ENCODE measurements at places on chromosomes 11 and 22. TPM values are rescaled to one million over a fixed set of nuclear protein-coding genes. Genes with fewer than 3 reads are reported as not detected.
A peak's percentile ranks its signal among the peaks of the same experiment; 100 is the strongest.

XKR3 gene
- not detected for total RNA-seq

CHRDL2 gene
- total RNA-seq = 2.2 TPM

- DNase-seq = no peak
Observed at GRCh38 chr22:44816141-44816540, 63.8 kb downstream of the ARHGAP8 start.

- peak; percentile 64 for DNase-seq
Observed at GRCh38 chr11:12862696-12863469, 146.2 kb upstream of the RASSF10 start.

DNA sequence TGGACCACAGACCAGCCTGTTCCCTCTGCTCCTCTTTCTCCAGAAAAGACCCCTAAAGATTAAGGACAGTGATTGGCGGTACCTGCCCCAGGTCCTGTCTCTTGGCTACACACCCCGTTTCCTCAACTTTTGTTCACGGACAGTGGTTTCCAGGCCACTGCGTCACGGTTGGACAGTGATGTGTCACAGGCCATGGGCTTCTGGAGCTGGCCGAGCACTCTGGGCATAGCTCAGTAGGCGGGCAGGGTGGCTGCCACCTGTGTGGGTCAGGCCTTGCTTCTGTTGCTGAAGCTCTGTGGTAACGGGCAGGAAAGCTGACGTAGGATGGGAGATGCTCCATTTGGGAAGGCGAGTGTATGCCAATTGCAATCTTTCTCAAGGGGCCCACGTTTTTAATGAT, 13.6 kb downstream of the TUB start:
- no peak for DNase-seq

- peak; percentile 84 for DNase-seq
Observed at GRCh38 chr11:130068986-130069658, 572 bp upstream of the APLP2 start.

All from psoas muscle (tissue), 8 donors.